ENCODE measurements at places on chromosomes 11 and 22.

- no peak for DNase-seq
Measured at GRCh38 chr11:123434262-123434661, 4.2 kb downstream of the GRAMD1B start.

DNA sequence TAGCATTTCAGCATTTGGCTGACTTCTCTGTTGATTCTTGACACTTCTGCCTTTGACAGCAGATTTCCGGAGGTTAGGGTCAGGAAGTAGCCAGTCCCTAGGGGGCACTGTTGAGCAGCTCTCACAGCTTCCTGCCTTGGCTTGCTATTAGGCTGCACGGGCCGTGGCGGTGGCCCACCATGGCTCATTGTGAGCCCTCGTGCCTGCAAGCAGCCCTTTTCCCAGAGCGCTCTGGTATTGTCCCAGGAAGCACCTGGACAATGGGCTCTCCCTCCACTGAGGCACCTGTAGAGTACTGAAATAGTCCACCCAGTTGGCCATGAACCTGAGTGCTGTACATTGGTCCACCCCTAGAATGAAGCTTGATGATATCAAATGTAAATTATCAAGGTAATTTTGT is 100.2 kb upstream of the GAL start:
- DNase-seq, result no peak

GRCh38 chr11:94310191-94310875 is 6.0 kb downstream of the IZUMO1R start:
- no peak for DNase-seq

GRCh38 chr11:124052966-124053365 is 11.8 kb upstream of the OR10G7 start:
- no peak for DNase-seq

DNA sequence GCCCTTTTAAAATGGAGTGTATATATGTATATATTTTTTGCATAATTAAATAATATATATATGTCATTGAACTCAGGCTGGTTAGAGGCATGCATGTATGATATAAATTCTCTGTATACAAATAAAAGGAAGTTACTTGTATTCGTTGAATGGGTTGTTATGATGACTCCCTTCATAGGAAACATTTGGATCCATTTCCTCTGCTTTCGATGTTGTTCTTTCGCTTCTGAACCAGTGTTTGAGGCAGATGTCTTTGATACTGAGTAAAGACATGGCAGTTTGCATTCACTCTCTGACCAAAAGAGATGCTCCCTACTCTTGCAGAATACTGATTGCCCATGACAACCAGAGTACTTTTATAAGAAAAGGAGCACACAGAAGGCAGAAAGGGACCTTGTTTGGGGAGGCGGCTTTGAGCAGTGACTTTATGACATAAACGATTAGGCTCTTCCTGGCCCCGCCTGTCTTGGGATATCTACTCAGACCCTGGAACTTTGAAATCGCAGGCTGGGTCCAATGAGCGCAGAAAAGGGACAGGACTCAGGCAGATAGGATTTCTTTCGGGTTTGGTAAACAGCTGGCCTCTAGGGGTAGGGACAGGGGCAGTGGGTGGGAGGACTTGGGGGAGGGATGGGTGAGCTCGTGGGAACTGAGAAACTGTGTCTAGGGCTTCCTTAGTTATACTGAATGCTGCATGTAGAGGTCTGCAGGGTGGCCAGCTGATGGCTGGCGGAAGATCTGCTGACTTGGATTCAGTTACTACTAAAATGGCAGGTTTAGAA is 23.2 kb downstream of the TIMP3 start:
- DNase-seq, result no peak

DNA sequence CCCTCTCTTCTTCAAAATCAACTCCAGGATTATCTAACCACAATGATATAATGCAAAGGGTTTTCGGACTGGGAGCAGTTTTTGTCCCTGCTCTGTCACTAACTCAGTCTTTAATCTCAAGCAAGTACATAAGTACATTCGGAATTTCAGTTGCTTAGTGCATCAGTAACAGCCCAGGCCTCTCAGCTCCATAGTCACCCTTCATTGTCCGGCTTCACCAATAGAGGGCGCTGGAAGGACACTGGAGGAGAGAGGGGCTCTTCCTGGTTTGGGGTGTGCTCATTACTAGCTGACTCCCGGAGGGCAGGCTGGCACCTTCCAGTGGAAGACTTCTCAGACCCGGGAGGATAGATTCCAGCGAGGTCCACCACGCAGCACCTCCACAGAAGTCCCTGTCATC is 90.4 kb upstream of the PDGFD start:
- no peak for DNase-seq

DNA sequence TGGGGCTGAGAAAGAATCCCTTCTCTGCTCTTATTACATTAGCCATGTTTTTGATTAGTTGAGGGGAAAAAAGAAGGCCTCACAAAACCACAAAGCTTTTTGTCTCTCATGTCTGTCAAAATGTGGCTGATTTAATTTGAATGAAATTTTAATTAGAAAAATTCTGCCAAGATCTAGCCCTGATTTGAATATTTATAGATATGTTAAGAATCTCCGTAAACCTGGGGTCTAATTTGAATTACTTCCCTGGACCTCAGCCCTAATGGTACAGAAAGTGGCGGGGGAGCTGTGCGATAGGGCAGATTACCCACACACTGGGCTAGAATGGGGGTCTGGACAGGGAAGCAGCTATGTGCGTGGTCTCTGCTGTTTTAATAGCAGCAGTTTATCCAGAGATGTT is 141.3 kb upstream of the TTC12 start:
- no peak for DNase-seq

DNA sequence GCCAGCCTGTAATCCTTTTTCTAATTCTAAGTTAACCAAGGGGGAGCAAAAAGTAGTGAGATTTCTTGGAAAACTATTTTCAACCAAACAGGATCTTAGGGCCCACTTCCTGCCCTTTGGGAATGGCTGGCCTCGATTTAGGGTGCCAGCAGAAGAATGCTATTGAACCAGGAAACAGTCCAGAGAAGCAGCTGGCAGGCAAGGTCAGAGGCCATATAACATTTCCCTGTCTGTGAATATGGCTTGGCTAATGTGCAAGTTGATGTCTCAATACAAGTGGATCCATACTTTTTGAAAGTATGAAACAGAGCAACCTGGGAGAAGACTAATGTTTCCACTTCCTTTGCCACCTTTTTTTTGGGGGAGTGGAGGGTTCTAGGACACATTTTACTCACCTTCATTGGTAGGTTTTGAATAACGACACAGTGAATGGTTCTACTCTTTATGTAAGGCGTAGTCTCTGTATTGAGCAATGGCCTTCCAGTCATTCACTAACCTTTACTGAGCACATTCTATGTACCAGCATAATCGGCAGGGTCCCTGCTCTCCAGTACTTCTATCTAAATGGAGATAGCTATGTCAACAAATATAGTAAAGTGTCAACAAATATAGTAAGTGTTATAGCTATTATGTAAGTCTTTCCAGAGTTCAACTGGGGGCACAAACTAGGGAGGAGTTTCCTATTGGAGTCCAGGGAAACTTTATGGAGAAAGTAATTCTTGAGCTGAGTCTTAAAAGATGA is 34.2 kb upstream of the RRM1 start:
- DNase-seq, result no peak

DNA sequence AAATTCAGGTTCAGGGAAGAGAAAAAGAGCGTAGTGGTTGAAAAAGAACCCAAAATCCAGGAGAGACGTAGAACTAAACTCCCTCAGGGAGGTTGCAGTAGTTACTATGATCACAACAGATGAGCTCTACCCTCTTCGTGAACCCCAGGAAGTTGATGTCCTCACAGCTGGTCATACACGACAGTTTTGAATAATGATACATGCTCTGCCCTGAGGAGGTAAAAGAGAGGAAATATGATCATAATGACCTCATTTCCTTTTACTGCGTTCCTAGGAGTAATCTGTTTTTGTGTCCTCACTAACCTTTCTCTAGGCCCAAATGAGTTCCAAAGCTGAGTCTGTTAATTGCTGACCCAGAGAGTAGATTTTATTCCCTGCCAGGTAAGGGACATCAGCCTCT is 1.3 kb downstream of the PATE2 start:
- no peak for DNase-seq

DNA sequence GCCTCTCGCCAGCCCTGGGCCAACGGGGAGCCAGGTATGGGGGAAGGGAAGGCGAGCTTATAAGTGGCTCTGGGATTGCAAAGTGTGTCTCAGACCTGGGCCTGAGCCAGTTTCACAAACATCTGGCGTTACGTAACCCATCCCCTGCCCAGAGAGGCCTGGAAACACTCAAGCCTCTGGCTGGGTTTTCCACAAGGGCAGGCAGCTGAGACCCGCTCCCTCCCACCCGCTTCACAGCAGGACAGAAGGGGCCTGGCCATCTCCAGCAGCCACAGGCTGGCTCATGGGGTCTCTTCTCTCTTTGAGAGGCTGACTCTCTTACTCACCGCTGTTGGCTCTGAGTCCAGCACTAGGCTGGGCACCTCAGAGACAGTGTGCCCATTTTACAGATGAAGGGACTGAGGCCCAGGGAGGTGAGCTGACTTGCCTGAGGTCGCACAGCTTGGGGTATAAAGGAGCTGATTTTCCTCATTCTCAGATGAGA is 44.5 kb downstream of the TRIOBP start:
- no peak for DNase-seq

DNA sequence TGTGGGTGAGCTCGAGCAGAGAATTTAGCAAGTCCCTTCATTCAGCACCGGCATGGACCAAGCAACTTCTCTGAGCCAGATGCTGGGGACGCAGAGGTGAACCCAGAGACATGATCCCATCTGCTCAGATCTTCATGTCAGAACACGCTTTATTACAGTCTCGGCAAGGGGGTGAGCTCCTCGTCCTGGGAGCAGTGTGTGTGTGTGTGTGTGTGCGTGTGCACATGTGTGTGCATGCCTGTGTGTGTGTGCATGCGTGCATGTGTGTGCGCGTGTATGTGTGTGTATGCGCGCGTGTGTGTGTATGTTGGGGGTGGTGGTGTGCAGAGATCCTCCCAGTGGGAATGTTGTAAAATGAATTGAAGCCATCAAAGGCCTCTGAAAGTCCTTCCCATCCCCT is 9.8 kb downstream of the MIAT start:
- no peak for DNase-seq

- DNase-seq, result no peak
Measured at GRCh38 chr22:39395936-39396796, 3.4 kb upstream of the TAB1 start.

DNA sequence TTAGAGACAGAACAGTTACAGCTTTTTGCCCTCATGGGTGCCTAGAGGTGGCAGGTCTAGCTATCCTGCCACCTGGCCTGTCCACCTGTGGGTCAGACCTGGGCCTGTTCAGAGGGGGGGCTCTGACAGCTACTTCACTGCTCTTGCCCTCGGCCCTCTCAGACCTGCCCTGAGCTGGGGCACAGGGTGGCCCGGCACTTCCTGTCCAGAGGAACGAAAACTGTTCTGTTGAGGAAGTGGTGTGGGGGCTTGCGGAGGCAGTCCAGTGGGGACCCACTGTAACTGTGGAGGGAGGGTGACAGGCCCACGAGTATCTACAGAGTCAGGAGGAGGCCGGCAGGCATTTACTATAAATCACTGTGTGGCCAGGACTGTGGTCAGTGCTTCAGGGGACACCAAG is 16.2 kb downstream of the TESMIN start:
- DNase-seq, result no peak

DNA sequence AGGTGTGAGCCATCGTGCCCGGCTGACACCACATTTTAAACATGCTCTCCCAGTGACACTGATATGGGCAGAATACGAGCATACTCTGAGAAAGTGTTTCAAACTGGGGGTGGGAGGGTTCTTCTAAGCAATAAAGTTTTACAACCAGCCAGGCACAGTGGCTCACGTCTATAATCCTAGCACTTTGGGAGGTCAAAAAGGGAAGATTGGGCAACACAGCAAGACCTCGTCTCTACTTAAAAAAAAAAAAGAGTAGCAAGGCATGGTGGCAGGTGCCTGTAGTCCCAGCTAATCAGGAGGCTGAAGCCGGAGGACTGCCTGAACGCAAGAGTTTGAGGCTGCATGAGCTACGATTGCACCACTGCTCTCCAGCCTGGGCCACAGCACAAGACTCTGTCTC is 2.2 kb downstream of the GANAB start:
- no peak for DNase-seq

DNA sequence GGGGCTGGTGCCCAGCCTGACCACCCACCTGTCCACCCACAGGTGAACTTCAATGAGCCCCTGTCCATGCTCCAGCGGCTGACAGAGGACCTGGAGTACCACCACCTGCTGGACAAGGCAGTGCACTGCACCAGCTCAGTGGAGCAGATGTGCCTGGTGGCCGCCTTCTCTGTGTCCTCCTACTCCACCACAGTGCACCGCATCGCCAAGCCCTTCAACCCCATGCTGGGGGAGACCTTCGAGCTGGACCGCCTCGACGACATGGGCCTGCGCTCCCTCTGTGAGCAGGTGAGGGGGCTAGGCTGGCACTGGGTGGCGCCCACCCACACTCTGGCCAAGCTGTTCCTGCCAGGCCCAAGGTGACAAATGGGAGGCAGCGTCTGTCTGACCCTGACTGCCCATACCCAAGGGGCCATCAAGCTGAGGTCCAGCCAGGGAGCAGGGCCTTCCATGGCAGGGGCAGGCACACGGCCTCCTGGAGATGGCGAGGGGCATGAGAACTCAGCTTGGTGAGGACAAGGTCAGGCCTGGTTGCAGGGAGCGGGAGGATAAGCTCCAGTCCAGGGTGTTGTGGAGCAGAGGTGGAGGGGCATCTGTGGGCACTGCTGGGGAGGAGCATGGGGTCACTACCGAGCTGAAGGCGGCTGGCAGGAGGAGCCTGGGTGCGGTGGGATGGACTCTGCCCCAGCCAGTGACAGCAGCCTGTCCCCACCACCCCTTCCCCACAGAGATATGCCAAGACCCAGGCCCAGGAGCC is 77.7 kb downstream of the MORC2 start:
- DNase-seq, result no peak

DNA sequence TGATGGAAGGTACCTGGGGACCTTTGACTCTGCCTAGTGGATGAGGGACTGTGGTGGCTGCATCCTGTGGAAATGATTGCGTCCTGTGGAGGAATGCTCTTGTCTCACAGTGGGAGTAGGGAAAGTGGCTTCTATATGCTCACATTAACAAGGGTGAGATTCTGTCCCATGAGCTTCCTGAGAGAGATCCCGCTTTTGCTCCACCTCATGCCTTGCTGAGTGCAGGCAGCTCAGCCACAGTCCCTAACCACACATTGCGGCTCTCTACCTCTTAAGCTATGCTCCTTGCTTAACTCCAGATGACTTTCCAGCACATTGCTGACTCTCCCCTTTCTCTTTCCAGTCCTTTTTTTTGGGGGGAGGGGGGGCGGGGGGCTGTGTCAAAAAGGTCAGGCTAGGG is 45.0 kb downstream of the TEAD1 start:
- DNase-seq, result no peak

- DNase-seq, result no peak
Measured at GRCh38 chr11:2300290-2300935, 1.3 kb downstream of the C11orf21 start.

GRCh38 chr11:113386866-113387265 is 713 bp upstream of the ANKK1 start:
- no peak for DNase-seq

Data from caudate nucleus (tissue), 63 donors.